HTR-8/SVneo (cell line): ENCODE measurements at places on chromosomes 1 and 21.

DNA sequence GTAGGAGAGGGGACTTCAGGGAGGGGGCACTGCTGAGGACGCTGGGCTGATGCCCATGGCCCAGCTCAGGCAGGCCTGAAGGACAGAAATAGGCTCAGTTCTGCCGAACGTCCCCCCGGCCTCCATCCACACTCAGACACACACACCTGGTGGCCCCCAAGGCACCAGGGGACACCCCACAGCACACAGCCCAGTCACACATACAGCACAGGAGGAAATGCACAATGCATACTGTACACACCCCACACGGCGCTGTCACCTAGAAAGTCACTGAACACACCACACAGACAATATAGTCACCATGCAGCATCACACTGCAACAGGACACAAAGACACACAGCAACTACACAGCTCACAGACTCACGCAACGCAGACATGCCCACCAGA lies 562 bp downstream of the SYTL1 start:
- no peak for DNase-seq

GRCh38 chr1:62823556-62823955 lies 39.6 kb downstream of the ATG4C start:
- no peak for DNase-seq

DNA sequence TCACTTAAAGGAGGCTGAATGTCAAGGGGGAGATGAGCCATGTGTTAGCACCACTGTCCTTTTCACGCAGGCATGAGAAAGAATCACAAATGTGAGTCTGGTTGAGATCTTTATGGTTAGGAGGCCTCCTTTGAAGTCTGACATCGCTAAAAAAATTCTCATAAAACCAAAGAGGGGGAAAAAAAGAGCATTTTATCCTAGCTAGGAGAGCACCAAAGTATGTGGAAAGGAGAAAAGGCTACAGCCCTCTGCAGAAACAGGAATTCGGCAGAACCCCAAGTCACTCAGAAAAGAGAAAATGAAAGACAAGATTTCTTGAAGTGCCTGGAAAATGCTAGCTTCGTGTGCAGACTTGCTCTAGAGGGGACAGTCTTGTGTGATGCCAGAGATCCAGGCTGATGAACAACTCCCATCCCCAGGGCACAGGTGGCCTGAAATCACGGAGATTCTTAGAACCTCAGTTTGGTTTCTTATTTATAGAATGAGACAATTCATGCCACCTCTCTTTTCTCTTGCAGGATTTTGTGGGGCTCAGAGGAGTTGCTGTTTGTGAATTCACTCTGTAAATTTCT lies 61.5 kb downstream of the RUNX1 start:
- no peak for DNase-seq

DNA sequence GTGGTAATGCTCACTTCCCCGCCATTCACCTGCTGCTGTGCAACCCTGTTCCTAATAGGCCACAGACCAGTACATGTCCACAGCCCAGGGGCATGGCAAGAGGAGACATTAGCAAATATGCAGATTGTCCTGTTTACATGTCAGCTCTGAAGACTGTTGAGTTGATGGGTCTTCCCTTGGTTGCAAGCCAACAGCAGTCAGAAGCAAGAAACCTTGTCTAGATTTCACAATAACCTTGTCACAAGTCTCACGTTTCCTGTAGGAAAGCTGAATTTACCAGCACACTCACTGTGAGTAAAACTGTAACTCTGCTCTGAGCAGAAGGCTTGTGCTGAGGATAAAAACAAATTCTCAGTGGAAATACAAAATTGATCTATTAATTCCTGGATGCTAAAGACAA lies 195.1 kb downstream of the HLX start:
- peak; percentile 29 for DNase-seq

GRCh38 chr1:94983171-94983739 lies 56.3 kb upstream of the CNN3 start:
- DNase-seq: no peak

- DNase-seq: no peak
Measured at GRCh38 chr1:160768295-160768657, 27.7 kb upstream of the LY9 start.

DNA sequence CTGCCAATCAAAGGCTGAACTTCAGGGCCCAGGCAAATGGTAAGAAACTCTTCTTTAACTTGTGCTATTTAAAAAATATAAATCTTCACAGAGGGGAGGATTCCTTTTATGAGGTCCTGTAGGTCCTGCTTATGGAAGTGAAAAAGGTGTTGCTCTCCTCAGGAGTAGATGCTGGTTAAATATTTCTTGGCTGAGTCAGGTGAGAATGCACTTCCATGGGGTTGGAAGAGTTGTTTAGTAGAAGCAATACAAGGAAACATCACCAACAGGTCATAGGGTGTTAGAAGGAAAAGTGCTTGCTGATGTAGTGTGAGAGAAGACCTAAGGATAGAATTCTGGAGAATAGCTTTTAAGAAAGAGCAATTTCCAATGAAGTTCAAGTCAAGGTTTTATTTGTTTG lies 42.2 kb upstream of the ATP1A1 start:
- no peak for DNase-seq

DNA sequence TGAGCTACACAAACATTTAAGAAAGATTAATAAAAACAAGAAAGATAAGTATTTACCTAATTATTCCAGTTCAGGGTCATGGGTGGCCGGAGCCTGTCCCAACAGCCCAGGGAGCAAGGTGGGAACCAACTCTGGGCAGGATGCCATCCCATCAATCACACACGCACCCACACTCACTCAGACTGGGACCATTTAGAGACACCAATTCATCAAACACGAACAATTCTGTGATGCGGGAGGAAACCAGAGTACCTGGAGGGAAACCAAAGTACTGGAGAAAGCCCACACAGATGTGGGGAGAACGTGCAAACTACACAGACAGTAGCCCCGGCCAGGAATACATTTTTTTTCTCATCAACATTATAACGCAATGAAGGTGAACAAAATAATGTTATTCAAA lies 16.2 kb downstream of the WASF2 start:
- no peak for DNase-seq

- DNase-seq: no peak
Measured at GRCh38 chr1:206715552-206716158, 30.9 kb downstream of the MAPKAPK2 start.

GRCh38 chr1:166975361-166976129 lies at the start of gene ILDR2:
Gene ILDR2, minus strand, starts transcription at chr1:166975540. Its CDS starts 272 bp downstream, at chr1:166975268.
- DNase-seq: no peak

GRCh38 chr1:203600782-203601513 lies 25.7 kb upstream of the ATP2B4 start:
- no peak for DNase-seq

- no peak for DNase-seq
Measured at GRCh38 chr1:8541961-8542521, 224.1 kb downstream of the SLC45A1 start.

- no peak for DNase-seq
Measured at GRCh38 chr1:210257698-210258529, 25.3 kb downstream of the SERTAD4 start.

GRCh38 chr1:221637641-221638041 lies 104.2 kb downstream of the DUSP10 start:
- DNase-seq: no peak

- DNase-seq: no peak
Measured at GRCh38 chr21:39456665-39457064, 4.9 kb downstream of the SH3BGR start.

- no peak for DNase-seq
Measured at GRCh38 chr21:36388096-36388495, 2.9 kb downstream of the CHAF1B start.

- no peak for DNase-seq
Measured at GRCh38 chr1:61368366-61368765, 286.0 kb downstream of the NFIA start.

DNA sequence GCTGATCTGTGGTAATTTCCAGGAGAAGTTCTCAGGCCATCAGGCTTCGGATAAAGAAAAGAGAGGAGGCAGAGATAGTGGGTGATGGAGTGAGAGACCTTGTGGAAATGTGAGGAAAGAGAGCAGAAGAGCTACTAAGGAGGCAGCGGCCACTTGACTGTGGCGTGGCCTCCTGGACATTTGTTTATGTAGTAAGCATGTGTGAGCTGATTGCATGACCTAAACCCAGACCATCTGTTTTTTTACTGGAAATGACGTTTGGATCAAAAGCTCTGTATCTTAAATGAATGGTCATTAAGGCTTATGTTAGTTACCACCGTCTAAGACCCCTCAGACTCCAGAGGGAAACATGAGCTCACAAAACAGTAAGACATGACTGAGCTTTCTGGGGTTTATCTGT lies 13.6 kb downstream of the ATP1B1 start:
- no peak for DNase-seq

- DNase-seq: no peak
Measured at GRCh38 chr1:2555634-2556276, 416 bp upstream of the TNFRSF14 start.

DNA sequence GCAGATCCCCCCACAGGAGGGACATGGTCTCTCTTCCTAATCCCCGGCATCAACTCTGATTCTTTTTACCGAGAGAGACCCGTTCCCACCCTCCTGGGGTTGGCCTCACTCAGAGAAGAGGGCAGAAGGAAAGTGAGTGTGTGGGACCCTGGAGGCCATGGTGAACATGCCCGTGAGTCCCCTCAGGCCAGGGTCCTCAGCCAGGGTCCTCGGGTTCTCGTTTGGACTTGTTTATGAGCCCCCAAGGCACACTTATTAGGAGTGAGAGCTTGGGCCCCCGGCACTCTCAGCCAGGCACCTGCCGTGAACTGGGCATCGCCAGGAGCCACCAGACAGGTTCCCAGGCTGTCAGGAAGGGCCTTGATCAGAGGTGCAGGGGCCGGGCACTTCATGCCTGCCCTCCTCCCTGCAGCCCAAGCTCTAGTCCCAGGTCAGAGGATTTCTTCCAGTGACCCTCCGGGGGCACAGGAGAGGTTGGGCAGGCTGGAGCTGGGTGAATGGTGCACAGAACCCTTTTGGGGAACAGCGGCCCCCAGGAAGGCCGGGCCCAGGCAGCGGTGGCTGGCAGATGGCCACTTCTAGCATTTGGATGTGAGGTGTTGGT lies 122.6 kb downstream of the CRYAA start:
- DNase-seq: no peak

- DNase-seq: no peak
Measured at GRCh38 chr1:7269525-7269924, 484.3 kb downstream of the CAMTA1 start.

DNA sequence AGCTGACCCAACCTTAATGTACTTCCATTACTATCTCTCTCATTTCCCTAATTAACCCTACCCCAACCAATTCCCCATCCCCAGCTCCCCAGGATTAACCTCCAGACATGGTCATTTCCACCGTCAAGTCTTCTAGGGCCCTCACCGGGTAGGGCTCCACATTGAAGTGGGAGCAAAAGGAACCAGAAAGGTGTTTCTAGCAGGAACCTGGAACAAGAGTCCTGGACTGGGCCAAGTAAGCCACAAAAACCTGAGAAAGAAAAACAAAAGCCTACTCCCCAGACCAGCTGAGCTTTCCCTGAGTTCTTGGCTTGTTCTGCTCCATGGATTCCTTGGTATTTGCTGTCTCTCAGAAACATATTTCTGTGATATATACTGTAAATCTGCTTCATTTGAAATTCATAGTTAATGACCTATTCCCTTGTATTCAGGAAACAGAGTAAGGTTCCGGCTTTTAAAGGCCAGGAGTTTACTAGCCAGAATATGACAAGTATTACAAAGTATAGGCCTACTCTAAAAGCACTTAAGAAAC lies 58.4 kb downstream of the SYF2 start:
- no peak for DNase-seq

GRCh38 chr1:22341791-22342605 lies 109.7 kb upstream of the ZBTB40 start:
- peak; percentile 24 for DNase-seq

- DNase-seq: no peak
Measured at GRCh38 chr1:98051065-98051675, 130.3 kb upstream of the DPYD start.

- DNase-seq: no peak
Measured at GRCh38 chr21:28069450-28069923, 923.2 kb downstream of the LTN1 start.

DNA sequence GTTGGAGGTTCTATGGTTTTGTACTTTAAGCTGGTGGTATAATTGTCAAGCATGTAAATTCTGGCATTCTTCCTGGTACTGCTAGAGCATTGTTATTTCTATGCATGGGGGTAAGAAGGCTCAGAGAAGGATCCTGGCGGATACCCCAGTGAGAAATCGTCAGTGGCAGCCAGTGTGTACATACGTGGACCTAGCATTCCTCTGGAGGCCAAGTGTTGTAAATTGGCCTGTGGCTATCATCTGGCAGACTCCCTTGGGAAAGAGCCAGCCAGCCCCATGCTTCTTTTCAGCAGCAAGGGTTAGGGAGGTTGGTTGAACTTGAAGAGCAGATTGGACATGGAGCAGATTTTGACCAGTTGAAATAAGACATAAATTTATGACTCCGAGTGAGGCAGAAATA lies 5.2 kb upstream of the AGO3 start:
- no peak for DNase-seq

DNA sequence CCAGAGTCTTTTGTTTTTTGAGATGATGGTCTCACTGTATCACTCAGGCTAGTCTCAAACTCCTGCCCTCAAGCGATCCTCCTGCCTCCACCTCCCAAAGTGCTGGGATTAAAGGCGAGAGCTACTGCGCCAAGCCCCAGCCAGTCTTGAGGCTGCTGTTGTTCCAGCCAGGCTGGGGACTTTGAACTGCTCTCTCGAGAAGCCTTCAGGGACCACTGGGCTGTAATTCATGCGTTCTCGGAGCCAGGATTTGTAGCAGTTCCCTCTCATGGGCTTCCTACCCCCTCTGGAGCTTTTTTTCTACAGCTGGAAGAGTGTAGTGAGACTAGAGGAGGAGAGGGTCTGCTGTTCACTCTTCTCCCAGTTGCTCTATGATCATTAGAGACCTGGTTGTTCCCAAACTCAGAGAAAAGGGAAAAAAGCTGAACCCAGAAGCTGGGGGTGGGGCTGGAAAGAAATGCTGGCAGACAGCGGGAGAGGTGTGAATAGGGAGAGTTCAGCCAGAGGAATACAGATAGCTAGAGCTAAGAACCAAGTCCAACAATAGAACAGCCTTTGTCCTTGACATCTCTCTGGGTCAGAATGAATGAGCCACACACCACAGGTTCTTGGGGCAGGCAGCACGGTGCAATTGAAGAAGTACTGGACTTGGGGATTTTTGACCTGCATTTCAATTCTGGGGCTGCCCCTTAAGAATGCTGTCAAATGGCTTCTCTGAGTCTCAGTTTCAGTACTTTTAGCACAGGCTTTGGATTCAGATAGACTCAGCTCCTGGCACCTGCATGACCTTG lies 13.2 kb upstream of the SLC41A1 start:
- DNase-seq: no peak

DNA sequence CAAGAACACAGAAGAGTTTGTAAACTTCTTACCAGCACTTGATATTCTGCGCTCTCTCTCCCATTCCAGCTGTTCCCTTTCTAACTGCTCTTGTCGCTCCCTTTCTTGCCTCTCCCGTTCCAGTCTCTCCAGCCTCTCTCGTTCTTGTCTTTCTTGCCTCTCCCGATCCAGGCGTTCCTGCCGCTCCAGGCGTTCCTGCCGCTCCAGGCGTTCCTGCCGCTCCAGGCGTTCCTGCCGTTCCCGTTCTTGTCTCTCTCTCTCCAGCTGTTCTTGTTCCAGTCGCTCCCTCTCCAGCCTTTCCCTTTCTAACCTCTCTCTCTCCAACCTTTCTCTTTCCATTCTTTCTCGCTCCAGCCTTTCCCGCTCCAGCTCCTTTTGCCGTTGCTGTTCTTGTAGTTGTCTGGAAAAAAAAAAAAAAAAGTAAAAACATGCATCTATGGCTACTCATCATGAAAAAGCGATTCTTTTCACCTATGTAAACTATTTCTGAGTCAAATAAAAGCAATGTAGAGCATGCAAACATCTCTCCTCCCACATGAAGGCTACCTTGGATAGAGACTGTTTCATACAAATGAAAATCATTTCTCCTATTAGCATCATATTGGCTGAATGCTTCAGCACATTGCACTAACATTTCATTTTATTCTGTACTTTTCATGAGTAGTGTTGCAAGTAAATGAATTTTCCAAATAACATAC lies 91.5 kb upstream of the LBR start:
- no peak for DNase-seq
